Renal pelvis (tissue), 12 donors: ENCODE measurements at places on chromosomes 3 and 15. TPM values are rescaled to one million over a fixed set of nuclear protein-coding genes. Genes with fewer than 3 reads are reported as not detected.

Gene ADAMTS7
- polyA plus RNA-seq = 25.2 TPM

Gene SERPINI2
- 2.9 TPM for polyA plus RNA-seq

DNA sequence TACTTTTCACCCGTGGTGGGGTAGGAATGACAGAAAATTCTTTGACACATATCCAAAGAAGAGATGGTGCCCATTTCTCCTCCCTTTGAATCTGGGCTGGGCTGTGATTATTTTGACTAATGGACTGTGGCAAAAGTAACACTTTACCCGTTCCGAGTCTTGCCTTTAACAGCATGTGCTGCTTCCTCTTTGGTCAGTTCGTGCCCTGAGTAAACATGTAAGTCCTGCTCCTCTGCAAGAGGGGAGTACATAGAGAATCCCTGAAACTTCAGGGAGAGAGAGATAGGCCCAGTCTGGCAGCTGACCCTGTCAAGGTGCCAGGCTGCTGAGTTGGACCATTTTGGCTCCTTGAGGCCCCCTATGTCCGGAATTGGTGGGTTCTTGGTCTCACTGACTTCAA, 243.1 kb downstream of the EPHB1 start:
- peak; percentile 48 for DNase-seq

- no peak for DNase-seq
Measured at GRCh38 chr3:57627976-57628375, 30.8 kb upstream of the ARF4 start.

- DNase-seq = no peak
Measured at GRCh38 chr3:98846101-98846500, 55.4 kb downstream of the DCBLD2 start.

DNA sequence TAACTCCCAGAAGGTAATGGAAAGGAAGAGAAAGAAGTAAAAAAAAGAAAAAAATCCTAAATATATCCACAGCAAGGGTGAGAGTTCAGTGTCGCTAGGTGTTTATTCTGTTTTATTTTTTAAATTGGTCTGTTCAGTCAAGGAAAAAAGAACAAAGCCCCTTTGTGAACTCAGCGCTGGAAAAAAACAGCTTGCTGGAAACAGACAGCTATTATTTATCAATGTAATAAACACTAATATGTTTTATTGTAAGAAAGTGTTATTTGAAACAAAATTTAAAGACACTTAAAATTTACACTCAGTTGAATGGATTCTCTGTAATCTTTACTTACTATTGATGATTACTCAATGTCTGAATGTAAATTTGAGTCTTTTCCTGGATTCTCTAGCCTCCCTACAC, 32.3 kb upstream of the LEKR1 start:
- no peak for DNase-seq

DNA sequence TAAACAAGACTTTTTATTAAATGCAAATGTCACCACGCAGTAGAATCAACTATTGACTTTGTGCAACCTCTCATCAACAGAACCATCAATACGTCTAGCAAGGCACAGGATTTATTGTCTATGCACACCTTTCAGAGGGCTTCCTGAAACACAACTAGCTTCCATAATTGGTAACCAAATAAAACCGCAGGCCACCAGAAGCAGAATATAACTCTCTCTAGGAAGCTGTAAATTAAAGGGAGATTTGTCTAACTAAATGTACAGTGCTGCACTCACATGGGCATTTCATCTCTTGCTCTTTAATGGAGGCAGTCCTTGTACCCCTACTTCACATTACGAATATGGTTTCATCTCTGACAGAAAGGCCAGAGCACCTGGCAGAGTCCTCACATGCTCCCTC, 93.0 kb downstream of the FHIT start:
- DNase-seq = no peak

DNA sequence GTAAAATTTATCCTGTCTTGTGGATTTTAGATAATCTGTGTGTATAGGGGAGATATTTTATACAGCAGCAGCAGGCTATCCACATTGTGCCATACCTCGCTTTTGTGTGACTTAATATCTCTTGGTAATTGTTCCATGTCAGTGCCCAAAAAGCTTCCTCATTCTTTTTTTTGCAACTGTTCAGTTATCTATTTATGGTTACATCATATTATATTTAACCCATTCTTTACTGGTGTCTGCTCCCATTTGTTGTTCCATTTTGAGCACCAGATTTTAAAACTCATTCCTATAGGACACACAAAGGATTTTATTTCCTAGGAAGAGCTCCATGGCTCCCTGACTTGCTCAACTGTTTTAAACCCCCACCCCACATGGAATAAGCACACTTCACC, 86.3 kb upstream of the RASGRP1 start:
- DNase-seq = no peak
